ENCODE measurements at places on chromosomes 1 and 21.
A peak's percentile ranks its signal among the peaks of the same experiment; 100 is the strongest.

DNA sequence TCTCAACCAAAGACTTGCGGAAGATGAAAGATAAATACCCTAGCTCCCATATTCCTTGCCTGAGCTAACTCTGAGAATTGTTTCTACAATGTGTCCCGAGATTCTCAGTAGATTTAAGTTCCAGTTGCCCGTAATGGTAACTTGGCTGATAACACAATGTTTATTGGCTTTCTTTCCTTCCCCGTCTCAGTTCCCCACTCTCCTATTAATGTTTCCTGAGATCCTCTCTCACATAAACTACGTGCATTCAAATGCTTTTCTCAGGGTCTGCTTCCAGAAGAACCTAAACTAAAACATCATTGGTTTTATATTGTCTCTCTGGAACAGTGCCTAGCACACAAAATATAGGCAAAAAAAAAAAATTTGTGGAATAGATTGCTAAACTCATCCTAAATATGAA is 794.2 kb upstream of the ADGRL2 start:
- no peak for DNase-seq

GRCh38 chr1:231691618-231692259 is 65.1 kb downstream of the DISC1 start:
- no peak for DNase-seq

GRCh38 chr1:193189442-193190095 is 3.2 kb upstream of the B3GALT2 start:
- no peak for DNase-seq

DNA sequence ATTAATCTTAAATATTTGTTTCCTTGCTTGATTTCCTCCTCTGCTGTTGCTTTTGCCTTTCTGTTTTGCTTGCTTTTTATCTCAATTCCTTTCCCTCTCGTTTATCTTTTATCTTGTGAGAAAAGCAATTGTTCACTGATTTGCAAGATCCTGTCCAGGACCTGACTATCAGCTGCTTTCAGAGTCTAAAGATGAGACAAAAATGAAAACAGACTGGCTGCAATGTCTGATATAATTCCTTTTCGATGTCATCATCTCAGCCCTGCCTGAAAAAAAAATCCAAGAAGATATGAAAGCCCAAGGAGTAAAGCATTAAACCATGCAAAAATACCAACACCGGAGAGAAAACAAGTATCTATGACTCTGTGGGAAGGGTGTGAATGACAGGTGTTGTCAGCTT is 225.5 kb downstream of the PATJ start:
- DNase-seq, result no peak

GRCh38 chr1:8506995-8507615 is 189.2 kb downstream of the SLC45A1 start:
- no peak for DNase-seq

GRCh38 chr1:202579806-202580205 is 130.4 kb downstream of the SYT2 start:
- DNase-seq, result no peak

GRCh38 chr1:227662933-227663332 is 72.2 kb downstream of the JMJD4 start:
- no peak for DNase-seq

DNA sequence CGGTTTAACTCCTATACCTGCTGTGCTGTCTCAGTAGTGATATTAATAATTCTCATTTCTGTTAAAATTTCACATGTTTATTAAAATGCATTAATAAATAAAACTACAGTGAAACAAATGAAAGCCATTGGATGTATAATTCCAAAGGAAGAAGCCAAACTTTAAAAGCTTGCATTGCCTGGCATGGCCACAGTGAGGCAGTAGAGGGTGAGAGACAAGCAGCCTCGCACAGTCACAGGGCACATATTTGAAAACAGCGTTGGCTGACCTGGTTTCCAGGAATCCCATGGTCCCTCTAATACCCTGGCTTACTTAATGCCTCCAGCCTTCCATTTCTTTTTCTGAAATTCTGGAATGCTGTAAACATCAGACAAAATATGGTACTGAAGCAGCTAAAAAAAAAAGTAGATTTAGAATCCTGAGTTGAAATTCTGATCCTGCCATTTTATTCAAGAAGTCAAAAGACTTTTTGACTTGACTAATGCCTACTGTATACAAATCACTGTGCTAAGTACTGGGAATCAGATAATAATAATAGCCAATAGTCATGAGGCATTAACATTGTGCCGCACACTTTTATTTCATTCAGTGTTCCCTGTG is 6.7 kb upstream of the RNASEL start:
- DNase-seq, result peak; percentile 59

GRCh38 chr21:41923631-41924367 is 30.0 kb downstream of the C2CD2 start:
- DNase-seq, result no peak

- no peak for DNase-seq
These were observed 37.0 kb upstream of the RXRG start for GRCh38 chr1:165481820-165482532.

All from effector CD4-positive, alpha-beta T cell (primary cell).